ENCODE measurements at places on chromosomes 1 and 21.

- no peak for DNase-seq
Measured at GRCh38 chr1:181061487-181061886, 27.0 kb upstream of the IER5 start.

DNA sequence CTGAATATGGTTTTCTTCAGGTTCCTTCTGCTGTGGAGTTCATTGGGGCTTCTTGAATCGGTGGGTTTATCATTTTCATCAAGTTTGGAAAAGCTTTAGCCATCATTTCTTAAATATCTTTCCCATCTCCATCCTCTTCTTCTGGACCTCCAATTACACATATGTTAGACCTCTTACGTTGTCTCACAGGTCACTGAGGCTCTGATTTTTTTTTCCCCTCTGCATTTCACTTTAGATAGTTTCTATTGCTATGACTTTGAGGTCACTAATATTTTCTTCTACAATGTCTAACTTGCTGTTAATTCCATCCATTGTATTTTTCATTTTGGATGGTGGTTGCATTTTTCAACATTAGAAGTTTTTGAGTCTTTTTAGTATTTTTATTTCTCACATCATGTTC lies 47.3 kb upstream of the CASZ1 start:
- DNase-seq = no peak

DNA sequence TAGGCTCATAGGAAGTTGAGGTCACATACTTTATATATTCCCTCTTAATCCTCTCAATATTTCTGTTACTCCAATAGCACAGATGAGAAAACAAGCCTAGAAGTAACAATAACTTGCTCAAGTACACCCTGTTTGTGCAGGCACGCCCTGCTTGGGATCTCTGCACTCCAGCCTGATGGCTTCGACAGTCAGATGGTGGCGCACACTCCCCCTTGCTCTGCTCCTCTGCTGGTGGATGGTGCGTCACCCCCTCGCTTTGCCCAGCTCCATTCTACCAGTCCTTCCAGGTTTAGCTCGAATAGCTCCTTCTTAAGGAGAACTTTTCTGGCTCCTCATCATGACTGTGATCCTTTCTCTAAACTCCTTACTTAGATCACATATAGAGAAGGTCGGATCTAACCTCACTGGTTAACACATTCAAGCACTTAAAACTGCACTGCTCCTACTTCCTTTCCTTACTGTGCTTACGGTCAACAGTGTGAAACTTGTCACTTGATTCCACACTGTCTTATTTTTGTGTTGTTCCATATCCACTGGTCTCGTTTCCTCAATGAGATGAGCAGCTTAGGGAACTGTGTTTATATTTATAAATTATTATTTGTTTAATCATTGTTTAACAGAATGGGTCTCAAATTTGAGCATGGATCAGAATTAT lies 3.0 kb downstream of the TSPAN2 start:
- no peak for DNase-seq

DNA sequence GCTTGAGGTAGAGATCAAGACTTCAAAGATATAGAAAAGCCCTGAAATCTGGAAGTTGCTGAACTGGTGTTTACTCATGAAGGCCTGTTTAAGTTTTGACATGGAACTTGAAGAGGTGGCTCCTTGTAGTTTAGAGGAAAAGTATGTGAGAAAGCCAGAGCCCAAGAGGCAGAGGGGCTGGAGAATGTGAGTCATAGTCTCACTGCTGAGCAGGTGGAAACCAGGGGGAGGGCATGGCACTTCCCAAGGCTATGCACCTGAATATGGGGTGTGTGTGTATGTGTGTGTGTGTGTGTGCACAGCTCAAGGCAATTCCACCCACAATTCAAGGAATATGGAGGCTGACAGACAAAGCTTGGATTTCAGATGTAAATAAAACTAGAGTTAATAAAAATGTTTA lies 46.8 kb upstream of the C1orf198 start:
- no peak for DNase-seq

DNA sequence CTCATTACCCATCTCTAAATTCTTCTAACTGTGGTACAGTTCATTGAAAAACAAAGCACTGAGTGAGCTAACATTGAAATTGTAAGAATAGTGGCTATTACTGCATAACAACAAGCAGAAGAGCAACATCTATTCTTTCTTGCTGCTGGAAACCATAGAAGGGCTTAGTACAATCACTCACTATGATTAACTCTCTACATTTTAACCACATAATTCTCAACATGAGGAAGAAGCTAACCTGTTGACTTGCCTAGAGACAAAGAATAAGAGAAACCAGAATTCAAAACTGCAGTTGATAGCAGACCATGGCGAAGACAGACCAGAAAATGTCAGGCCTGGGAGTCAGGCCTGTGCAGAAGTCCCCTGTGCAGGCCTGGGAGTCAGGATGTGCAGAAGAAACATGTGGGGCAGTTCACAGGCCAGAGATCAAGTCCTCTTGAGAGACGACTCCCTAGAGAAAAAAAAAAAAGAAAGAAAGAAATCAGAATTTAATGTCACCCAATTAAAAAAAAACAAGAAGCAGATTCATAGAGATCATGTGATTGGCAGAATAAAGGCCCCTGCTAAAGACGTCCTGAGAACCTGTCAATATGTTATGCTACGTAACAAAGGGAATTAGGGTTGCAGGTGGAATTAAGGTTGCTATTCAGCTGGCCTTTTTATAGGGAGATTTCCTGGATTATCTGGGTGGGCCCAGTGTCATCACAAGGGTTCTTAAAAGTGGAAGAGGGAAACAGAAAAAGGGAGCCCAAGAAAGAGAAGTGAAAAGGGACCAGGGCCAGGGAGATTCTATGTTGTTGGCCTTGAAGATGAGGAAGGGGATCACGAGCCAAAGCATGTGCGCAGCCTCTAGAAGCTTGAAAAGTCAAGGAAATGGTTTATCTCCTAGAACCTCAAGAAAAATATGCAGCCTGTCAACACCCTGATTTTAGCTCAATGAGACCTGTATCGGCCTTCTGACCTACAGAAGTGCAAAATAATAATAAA lies 94.9 kb downstream of the MRPL39 start:
- no peak for DNase-seq

DNA sequence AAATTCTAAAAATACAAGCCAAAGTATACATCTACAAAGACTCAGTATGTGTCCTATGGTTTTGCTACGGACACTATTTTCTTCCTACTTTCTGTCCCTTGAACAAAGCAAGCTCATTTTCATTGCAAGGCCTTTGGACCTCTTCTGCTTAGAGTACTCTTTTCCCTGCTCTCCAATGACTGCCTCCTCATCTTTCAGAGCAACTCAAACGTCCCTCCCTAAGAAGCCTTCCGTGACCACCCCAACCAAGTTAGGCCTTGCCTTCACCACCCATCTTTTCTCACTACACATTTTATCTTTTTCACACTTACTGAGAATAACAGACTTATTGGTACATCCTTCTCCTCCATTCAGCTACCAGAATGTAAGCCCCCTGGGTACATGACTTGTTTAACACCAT lies 39.9 kb downstream of the ENAH start:
- no peak for DNase-seq

DNA sequence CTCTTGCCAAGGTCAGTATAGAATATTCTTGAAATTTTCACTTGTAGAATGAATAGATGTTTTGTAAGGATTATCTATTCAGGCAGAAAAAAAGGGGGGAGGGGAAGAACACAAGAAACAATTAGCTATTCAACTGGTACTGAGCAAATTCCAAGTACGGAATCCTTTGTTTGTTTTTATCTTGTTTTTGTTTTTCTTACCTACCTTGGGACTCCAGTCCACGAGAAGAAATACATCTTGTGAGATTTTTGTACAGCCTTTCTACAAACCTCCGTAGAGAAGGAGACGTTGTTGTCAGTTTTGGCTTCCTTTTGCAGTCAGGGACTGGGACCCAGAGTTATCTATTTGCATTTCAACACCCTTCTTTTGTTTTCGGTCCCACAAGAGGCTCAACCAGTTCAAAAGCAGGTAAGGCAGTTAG lies 36.0 kb downstream of the ZNF281 start:
- DNase-seq = no peak

DNA sequence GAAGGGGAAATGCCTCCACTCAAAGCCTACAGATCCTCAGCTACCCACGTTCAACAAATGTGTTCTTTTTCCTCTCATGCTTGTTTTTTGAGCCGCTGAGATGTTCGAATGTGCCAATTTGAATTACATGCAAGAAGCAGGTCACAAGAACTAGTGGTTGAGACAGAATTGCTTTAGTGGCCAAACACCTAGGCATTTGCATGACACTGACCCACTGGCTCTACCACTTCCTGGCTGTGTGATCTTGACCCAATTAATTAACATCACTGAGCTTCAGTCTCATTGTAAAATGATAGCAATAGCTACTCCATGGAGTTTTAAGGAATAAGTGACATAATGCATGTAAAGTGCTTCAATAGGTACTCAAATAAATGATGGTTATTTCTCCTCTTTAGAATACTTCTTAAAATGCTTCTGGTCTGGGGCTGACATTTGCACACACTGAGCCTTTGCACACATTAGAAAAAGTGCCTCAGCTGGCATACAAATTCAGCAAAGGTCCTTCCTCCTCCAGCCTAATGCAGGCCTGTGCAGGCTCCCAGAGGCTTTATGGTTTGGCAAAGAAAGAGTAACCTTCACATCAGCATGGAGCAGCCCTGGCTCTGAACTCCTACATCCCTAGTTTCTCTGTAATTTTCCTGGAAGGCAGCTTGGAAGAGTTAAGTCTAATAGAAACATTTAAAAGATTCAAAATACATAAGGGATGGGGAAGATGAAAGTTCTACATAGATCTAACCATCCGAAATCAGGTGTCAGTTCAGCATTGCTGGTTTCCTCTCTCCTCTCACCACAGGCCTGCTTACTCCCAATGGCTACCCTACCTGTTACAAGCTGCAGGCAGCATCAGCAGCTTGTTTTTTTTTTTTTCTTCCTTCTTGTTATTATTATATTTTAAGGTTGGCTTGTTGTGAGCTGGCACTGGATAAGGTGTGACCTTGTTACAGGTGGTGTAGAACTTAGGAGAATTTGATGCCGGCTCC lies 107.4 kb downstream of the TBX19 start:
- peak; percentile 27 for DNase-seq

GRCh38 chr1:938088-938683 lies 14.5 kb downstream of the SAMD11 start:
- DNase-seq = no peak

DNA sequence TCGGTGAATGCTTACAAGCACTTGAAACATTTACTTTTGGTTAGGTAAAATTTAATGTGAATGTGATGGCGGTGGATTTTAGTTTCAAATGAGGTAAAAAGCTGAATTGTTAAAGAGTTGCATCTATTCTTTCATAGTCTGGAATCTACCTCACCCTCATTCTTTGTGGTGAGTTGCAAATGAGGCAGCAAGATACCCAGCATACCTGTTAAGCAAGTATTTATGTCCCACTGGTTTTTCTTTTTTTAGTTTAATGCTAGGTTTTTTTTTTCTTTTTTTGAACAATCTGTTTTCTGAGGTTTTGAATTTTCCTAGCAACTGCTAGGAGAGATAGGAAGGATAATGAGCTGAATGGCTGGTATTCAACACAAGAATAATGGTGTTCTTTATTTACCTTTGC lies 127.9 kb upstream of the CACYBP start:
- DNase-seq = no peak

All from CD4-positive, alpha-beta T cell treated with Interleukin-12 subunit alpha and Interleukin-12 subunit beta, for 1 hour (primary cell).